ENCODE measurements at places on chromosomes 1 and 21.
A peak's percentile ranks its signal among the peaks of the same experiment; 100 is the strongest.

GRCh38 chr1:111565079-111565478 is 54.5 kb upstream of the RAP1A start:
- no peak for DNase-seq

GRCh38 chr1:110420874-110421793 is 13.6 kb upstream of the LAMTOR5 start:
- peak; percentile 7 for DNase-seq

DNA sequence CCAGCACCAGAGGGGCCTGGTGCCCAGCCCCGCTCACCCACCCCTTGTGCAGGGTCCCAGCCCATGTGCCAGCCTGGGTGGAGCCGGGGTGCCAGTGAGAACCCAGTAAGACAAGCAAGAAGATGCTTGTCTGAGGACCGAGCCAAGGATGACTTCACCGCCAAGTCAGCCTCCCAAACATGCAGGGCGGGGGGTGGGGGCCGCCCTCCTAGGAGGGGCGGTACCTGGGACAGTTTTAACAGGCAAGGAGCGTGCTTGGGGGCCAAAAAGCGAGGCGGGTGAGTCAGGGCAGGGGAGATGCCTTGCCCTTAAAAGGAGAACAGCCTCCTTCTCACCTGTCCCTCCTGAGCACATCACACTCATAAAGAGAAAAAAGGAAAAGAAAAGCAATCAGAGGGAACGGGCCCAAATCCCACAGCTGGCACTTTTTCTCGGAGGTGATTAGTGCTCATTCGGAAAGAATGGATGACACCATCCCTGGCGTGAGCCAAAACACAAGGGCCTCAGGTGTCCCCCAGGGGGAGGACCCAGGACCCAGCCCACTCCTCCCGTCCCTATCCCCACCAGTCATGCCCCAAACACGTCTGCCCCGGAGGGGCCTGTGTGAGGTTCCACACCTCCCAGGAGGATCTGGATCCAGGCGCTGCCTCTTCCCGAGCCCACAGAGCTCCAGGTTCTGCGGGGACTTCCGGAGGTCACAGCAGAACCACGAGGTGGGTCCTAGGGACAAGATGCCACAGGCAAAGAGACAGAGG is 77.6 kb upstream of the IFFO2 start:
- DNase-seq = no peak

DNA sequence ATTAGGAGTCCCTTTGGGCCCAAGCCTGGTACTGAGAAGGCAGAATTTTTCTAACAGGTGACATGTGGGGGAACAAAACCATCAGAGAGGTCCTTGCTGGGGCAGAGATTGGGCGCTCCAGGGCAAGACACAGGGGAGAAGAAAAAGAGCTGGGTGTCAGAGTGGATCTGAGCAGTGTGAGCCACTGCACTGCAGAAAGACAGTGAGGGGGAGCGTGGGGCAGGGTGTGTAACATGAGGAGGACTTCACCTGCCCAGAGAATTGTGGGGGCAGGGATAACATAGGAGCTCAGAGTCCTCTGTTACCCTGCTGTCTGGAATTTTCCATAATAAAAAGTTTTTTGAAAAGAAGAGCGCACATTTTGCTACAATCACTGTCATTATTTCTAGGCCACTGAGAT is 25.5 kb upstream of the CSF3R start:
- no peak for DNase-seq

- DNase-seq = peak; percentile 70
These were observed 24.0 kb upstream of the CDK18 start for GRCh38 chr1:205480349-205480985.

- DNase-seq = no peak
These were observed 11.8 kb downstream of the PATJ start for GRCh38 chr1:61753998-61754508.

DNA sequence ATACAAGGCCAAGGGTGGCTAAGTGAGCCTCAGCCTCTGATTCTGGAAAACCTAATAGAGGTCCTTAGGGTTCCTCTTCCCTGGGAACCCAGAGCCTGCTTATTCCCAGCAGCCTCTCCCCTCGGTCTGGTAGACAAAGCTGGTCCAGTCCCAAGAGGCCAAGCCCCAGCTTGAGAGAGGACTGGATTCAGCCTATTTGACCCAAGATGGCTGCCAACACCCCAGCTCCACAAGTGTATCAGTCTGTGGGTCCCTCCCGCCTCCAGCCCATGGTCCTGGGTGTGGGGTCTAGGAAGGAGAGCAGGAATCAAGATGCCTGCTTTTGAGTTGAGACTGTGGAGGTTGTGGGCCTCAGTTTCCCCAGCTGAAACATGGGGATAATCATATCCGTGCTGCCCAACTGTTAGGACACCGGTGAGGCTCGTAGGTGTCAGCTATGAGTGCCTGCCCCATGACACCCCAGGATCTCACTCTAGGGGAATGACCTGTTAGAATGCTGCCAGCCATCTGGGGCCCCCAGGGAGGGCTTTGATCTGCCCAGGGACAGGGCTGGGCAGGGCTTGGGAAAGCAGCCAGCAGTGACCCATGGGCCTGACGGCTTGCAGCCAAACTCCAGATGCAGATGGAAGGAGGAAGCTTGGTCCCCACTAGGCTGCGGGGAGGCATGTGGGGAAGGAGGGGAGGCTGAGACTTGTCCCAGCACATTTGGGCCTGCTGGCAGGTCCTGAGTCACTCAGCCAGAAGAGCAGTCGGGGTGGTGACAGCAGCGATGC is 45.4 kb downstream of the NUAK2 start:
- DNase-seq = no peak

- DNase-seq = no peak
These were observed 124.8 kb downstream of the AK5 start for GRCh38 chr1:77406661-77407060.

- DNase-seq = no peak
These were observed 22.7 kb downstream of the SPOCD1 start for GRCh38 chr1:31793086-31793485.

DNA sequence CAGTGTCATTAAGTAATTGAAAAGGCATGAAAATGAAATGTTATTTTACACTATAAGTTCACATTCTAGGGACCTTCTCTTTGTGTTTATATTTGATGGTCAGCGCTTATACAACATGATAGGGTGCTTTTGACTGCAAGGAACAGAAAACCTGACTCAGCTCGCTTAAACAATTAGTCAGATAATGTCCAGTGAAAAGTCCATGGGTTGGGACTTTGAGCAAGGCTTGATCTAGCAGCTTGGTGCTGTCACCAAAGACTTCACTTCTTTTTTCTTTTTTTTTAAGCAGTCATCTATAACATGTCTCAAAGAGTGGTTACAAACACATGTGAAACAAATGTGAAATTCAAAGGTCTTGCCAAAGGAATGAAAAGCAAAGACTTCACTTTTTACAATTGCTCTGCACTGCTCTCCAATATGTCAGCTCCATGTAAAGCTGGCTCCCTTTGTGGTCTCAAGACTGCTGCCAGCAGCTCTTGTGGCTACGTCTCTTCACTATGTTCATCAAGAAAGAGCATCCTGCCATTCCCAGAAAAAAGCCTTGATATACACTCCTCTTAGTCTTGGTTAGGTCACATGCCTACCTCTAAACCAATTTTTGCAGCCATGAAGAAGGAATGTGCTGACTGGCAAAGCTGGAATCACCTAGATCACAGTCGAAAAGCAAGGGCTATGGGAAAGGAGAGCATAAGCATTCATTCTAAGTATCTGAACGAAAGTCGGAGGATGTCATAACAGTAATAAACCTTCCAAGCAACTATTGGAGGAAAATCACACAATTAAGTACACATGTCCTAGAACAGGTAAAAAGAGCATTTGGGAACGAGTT is 15.2 kb downstream of the F3 start:
- no peak for DNase-seq

DNA sequence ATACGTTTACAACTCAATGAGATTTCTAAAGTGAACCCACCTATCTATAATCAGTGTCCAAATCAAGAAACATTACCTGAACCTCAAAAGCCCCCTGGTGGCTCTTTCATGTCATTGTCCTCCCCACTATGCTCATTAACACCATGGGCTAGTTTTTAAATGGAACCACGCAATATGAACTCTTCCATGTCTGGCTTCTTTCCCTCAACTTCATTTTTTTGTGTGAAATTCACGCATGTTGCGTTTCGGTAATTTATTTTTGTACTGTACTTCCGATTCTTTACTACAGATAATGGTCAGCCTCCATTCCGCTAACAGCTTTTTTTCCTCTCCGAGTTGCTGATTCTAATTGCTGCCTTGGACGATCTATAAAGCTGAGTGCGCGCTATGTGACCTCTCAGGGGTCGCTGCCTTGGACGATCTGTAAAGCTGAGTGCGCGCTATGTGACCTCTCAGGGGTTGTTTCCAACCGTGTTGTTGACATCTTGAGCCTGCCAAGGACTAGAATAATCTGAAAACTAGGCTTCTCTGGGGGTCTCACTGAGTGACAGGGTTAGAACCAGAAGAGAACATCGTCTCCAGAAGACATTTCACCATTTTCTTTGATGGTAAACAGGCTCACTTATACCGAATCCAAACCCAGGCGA is 1.1 kb upstream of the CACYBP start:
- DNase-seq = peak; percentile 41

- DNase-seq = peak; percentile 52
These were observed 16.0 kb downstream of the YARS1 start for GRCh38 chr1:32801096-32801715.

GRCh38 chr1:41617336-41617735 is 132.9 kb upstream of the EDN2 start:
- no peak for DNase-seq

- no peak for DNase-seq
These were observed 3.8 kb upstream of the TMEM222 start for GRCh38 chr1:27318136-27318535.

- DNase-seq = no peak
These were observed 242.6 kb upstream of the C1orf105 start for GRCh38 chr1:172177849-172178248.

- DNase-seq = no peak
These were observed 11.3 kb downstream of the NFIA start for GRCh38 chr1:61093525-61094137.

- DNase-seq = no peak
These were observed 489.3 kb upstream of the VAMP3 start for GRCh38 chr1:7281821-7282220.

DNA sequence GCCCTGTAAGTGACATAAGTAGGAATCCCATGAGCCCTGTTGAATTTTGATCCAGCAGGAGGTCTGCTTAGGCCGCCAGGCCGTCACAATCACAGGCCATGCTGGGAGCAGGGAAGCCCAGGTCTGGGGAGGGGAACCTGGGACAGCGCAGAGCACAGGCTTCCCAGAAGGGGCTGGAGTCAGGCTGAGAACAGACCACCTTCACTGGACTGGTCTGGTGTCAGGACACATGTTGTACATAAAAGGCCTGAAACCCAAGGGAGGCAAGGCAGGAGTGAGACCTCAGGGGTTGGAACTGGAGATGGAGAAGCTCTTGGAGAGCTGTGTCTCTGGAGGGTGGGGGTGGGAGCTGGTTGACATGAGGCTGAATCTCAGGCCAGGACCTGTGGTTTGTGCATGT is 63.3 kb upstream of the ARTN start:
- no peak for DNase-seq

DNA sequence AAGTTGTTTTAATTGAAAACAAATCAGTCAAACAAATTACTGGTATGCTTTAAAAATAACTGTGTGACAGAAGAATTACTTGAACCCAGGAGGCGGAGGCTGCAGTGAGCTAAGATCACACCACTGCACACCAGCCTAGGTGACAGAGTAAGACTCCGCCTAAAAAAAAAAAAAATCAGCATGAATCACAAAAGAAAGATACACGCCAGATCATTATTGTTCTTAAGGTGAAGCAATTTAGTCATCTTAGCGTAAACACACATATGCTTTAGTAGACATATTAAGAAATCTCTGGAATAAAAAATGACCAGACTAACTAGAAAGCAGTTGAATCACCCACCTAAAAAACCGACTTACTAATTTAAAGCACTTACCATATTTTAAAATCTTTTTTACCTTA is 20.2 kb downstream of the RERE start:
- no peak for DNase-seq

GRCh38 chr1:119635811-119636390 is 12.2 kb downstream of the ZNF697 start:
- DNase-seq = no peak

- no peak for DNase-seq
These were observed 99.3 kb upstream of the RALGPS2 start for GRCh38 chr1:178625695-178626094.

DNA sequence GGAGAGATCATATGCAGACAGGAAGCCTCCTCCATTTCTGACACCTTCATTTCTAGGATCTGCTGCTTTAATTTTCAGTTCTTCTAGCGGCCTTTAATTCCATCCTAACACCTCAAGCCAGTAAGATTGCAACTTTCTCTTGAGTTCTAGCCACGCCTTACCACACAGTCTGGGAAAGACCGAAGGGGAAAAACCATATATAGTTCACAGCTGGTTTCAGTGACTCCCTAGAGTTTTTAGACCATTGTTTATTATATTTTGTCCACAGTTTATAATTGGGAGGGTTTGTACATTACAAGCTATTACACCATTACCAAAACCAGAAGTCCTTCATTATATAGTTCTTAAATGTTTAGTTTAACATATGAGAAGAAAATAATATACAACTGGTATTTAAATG is 37.5 kb downstream of the DPH5 start:
- no peak for DNase-seq

- DNase-seq = no peak
These were observed 949.3 kb downstream of the MRPL39 start for GRCh38 chr21:24658026-24658425.

DNA sequence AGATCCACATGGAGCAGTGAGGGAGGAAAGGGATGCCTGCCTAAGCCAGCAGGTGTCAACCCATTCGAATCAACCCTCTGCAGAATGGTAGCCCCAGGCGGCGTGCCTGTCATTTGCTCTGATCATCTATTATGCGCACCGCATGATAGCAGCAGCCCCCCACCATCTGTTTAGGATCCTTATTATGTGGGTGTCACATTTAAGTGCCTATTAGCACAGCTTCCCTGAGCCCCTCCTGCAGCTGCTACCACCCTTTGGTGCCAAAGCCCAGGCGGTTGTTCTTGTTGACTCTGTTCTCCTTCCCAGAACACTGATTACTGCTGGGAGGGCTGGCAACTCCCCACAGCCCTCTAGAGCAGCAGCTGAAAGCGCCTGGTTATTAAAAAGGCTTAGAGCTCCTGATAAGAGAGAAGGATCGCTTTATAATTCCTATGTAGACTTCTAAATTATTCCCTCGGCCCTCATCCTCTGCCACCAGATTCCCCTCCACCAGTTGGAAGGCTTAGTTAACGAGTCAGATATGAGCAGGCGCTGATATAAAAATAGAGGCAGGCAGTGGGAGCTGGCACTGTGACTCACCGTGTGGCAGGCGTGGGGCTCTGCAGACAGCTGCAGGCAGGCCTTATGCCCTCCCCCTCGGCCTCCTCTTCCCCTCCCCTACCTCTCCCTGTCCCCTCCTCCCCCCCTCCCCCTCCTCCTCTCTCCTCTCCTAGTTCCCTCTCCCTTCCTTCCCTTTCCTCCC is 23.0 kb downstream of the ACTA1 start:
- no peak for DNase-seq

GRCh38 chr1:239555350-239555749 is 169.0 kb downstream of the CHRM3 start:
- no peak for DNase-seq

DNA sequence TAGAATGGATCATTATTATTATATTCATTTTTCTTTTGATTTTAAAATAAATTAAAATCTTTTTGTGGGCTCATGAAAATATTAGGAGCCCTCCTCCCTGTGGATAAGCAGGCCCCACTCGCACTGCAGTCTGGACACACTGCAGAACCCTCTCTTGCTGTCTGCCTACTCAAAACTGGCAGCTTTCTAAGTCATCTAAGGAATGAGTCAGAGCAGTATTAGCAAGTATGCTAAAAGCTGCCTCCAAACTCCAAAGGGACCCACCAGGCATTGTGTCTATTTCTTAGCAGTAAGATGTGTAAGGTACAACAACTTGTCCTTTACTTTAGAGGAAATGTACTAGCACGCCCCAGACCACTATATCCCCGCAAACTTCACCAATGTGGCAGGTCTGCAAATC is 108.8 kb downstream of the SYF2 start:
- no peak for DNase-seq

All from activated naive CD4-positive, alpha-beta T cell treated with Interleukin-2 at 50 U/mL for 16 hours (primary cell).